ENCODE measurements at places on chromosomes 11 and 22. TPM values are rescaled to one million over a fixed set of nuclear protein-coding genes. Genes with fewer than 3 reads are reported as not detected.

CYP2D6 gene
- 1.6 TPM for total RNA-seq

MMP12 gene
- not detected for total RNA-seq

C11orf97 gene
- not detected for total RNA-seq

SHANK3 gene
- total RNA-seq = 0.27 TPM

SUN2 gene
- 72.3 TPM for total RNA-seq

- H3K36me3 ChIP-seq = no peaks in the 10 kb centered on the region
- no peak overlapping the region for H3K4me3 ChIP-seq
- no peaks in the 10 kb centered on the region for H3K27me3 ChIP-seq
- H3K27ac ChIP-seq = no peak overlapping the region
- DNase-seq = no peak
Observed at GRCh38 chr11:99422581-99423427, 402.1 kb downstream of the CNTN5 start.

GRCh38 chr11:9351321-9351881, 33.1 kb upstream of the IPO7 start:
- H3K4me1 ChIP-seq = peaks cover 9% of the 10 kb centered on the region
- DNase-seq = no peak
- no peak overlapping the region for H3K27ac ChIP-seq

DNA sequence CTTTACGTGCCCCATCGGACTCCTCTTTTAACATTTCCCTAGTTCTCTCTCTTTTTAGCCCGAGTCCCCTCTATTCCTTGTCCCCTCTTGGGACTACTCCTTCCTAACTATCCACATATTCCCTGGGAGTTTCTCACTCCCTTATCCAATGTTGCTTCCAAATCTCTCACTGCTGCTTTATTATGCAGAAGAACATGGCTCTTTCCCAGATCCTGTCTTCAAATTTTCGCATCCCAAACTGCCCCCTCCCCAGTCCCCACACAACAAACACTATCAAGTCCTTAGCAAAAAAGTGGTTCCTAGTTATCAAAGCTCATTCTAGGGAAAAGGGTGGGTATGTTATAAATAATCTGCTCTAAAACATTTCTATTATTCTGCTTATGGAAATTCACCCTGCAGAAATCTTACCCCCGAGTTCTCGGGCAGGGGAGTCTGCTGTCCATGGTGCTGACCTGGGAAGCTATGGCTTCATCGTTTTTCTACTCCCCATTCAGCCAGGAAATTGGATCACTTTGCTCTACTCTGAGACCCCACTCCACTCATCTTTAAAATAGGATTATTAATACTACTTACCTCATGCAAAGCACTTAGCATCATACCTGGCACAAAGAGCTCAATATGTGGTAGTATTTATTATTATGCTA, 393.5 kb downstream of the BUD13 start:
- no peaks in the 10 kb centered on the region for H3K36me3 ChIP-seq
- H3K27me3 ChIP-seq = peaks cover 10% of the 10 kb centered on the region
- H3K27ac ChIP-seq = no peak overlapping the region
- H3K4me1 ChIP-seq = no peaks in the 10 kb centered on the region

DNA sequence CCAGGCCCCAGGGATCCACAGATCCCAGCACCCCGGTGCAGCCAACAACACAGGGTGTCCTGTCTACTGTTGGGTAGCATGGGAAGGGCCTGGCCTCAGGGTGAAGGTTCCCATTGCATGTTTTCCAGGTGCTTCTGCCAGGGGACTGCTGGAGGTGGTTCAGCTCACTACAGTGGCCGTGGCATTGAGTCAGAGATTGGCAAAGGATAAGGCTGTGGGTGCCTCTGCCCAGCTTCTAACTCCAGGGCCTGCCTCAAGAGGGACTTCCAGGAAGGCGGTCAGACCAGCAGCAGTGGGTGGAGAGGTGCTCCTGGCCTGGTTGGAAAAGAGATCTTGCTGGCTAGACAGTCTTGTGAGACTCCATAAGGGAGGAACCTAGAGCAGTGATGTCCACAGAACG, 20.9 kb downstream of the CSNK1E start:
- no peak for DNase-seq
- no peaks in the 10 kb centered on the region for H3K4me1 ChIP-seq
- H3K4me3 ChIP-seq = no peak overlapping the region
- no peaks in the 10 kb centered on the region for H3K27me3 ChIP-seq
- peaks cover 14% of the 10 kb centered on the region for H3K36me3 ChIP-seq

- no peaks in the 10 kb centered on the region for H3K27me3 ChIP-seq
- H3K4me1 ChIP-seq = no peaks in the 10 kb centered on the region
- H3K4me3 ChIP-seq = no peak overlapping the region
- DNase-seq = no peak
- H3K27ac ChIP-seq = no peak overlapping the region
Observed at GRCh38 chr11:106601684-106602297, 416.5 kb downstream of the GUCY1A2 start.

DNA sequence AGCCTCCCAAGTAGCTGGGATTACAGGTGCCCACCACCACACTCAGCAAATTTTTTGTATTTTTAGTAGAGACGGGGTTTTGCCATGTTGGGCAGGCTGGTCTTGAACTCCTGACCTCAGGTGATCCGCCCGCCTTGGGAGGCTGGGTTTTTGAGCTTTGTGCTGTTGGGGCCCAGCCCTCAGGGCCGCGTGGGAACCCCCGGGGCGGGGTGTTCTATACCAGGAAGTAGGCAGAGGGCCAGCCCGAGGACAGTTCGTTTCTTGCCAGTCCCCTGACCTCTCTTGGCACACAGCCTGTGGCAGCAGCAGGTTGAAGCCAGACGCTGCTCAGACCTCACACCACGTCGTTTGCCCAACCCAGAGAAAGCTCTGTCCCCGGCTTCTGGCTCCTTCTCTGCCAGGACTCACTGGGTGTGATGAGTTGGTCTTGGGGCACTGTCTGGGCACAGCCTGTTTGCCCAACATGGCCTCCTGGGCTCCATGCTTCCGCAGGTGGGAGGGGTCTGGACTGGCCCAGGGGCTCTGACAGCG, 24.9 kb upstream of the CHKA start:
- no peaks in the 10 kb centered on the region for H3K27me3 ChIP-seq
- H3K36me3 ChIP-seq = no peaks in the 10 kb centered on the region
- DNase-seq = no peak
- peaks cover 7% of the 10 kb centered on the region for H3K4me1 ChIP-seq
- H3K4me3 ChIP-seq = no peak overlapping the region

DNA sequence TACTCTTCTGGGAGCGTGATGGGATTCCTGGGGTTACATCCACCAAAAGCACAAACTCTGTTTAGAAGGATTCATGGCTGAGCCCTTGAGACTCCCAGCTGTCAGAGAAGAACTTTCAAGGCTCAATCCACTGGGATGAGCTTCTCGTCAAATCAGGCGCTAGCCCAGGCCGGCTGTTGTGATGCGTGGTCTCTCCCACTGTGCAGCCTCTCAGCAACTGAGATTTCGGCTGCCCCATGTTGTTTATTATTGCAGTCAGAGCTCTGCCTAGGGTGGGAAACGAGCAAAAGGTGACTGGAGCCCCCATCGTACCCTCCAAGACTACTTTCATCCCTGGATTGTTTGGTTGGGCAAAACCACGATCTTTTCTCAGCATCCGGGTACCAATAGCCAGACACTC, 251.6 kb downstream of the ETS1 start:
- H3K4me1 ChIP-seq = peaks cover 42% of the 10 kb centered on the region
- peaks cover 5% of the 10 kb centered on the region for H3K36me3 ChIP-seq
- no peak overlapping the region for H3K27ac ChIP-seq

GRCh38 chr11:117642835-117643234, 154.2 kb downstream of the DSCAML1 start:
- no peak overlapping the region for H3K4me3 ChIP-seq
- no peaks in the 10 kb centered on the region for H3K36me3 ChIP-seq
- no peak overlapping the region for H3K27ac ChIP-seq

GRCh38 chr11:65931773-65932557, 12.7 kb downstream of the DRAP1 start:
- H3K36me3 ChIP-seq = peaks cover 2% of the 10 kb centered on the region
- peak overlapping the region; percentile 60 for H3K27ac ChIP-seq
- no peak overlapping the region for H3K4me3 ChIP-seq

DNA sequence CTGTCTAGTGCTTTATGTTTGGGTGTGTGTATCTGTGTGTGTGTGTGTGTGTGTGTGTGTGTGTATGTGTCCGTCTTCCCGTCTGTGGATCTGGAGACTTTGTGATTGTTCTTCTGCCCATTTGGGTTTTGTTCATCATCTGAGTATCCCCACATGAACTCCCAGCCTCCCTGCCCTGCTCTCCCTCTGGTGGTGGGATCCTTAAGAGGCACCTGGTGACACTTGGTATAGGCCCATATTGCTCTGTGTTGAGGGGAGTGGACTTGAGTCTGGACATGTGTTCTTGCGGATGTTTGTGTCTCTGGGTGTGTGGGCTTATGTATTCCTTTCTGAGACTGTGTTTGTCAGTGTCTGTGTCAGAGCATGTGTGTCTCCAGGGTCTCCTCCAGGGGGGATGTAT, 15.3 kb downstream of the RCOR2 start:
- DNase-seq = no peak
- H3K36me3 ChIP-seq = peaks cover 26% of the 10 kb centered on the region
- H3K4me1 ChIP-seq = no peaks in the 10 kb centered on the region
- H3K27ac ChIP-seq = no peak overlapping the region

DNA sequence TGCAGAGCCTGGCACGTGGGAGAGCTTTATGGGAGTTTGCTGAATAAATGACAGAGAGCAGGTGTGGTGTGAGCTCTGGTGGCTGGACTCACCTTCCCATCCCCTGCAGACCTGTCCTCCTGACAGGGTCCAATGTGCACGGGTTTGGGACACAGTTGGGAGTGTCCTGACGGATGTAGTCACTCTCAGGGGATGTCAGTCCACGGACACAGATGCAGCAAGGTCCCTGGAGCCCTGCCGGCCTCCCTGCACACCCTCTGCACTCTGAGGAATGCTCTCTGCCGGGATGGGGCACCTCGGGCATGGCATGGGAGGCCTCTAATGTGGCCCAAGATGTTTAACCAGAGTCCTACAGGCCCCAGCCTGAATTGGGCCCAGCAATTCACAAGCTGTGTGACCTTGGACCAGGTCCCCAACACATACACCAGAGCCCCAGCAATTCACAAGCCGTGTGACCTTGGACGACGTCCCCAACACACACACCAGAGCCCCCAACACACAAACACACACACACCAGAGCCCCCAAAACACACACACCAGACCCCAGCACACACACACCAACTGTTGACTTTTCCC, 30.0 kb upstream of the RFPL3 start:
- no peak for DNase-seq
- no peak overlapping the region for H3K4me3 ChIP-seq
- H3K27ac ChIP-seq = no peak overlapping the region
- no peaks in the 10 kb centered on the region for H3K4me1 ChIP-seq
- H3K27me3 ChIP-seq = peaks cover 5% of the 10 kb centered on the region
- H3K36me3 ChIP-seq = no peaks in the 10 kb centered on the region

DNA sequence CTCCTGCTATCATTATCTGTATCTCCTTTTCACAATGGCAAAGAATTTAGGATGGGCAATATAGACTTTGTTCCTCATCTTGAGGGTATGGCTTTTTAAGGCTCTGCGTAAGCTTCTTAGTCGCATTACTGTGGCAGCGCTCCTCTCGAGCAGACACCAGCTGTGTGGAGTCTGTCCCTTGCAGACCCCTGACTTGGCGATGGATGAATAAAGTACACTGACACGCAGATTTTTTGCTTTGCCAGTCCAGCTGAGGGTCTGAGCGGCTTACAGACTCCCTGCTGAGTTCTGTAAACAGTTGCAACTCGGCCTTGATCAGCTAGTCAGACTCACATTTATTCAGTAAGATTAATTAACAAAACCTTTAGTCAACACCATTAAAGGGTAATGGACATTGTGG, 390.0 kb upstream of the CNTN5 start:
- H3K36me3 ChIP-seq = no peaks in the 10 kb centered on the region
- no peak overlapping the region for H3K4me3 ChIP-seq
- no peaks in the 10 kb centered on the region for H3K27me3 ChIP-seq
- H3K27ac ChIP-seq = no peak overlapping the region
- no peak for DNase-seq
- no peaks in the 10 kb centered on the region for H3K4me1 ChIP-seq

GRCh38 chr11:125987066-125987641, 41.3 kb downstream of the VSIG10L2 start:
- H3K4me1 ChIP-seq = peaks cover 2% of the 10 kb centered on the region
- no peak overlapping the region for H3K27ac ChIP-seq
- no peaks in the 10 kb centered on the region for H3K36me3 ChIP-seq
- H3K27me3 ChIP-seq = no peaks in the 10 kb centered on the region
- DNase-seq = no peak
- no peak overlapping the region for H3K4me3 ChIP-seq
